Left lobe of liver (tissue), 2 donors: ENCODE measurements at places on chromosomes 1 and 21. TPM values are rescaled to one million over a fixed set of nuclear protein-coding genes. Genes with fewer than 3 reads are reported as not detected.

DNA sequence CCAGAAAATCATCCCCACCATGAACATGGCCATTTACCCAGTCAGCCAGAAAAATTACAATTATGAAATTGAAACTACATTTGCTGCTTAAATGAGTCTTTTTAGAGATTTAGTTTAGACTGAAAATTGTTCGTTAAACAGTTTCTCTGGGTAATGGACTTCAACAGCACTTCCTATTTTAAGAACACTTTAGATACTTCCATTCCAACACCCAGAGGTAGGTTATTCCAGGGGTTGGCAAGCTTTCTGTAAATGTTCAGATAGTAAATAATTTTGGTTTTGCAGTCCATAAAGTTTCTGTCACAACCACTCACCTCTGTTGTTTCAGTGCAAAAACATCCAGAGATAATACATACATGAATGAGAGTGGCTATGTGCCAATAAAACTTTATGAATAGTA is 10.2 kb downstream of the NMNAT2 start:
- DNase-seq = no peak

GRCh38 chr1:112247036-112247597 is 148.9 kb upstream of the CTTNBP2NL start:
- DNase-seq = no peak

GRCh38 chr21:41832596-41833496 is 46.3 kb downstream of the PRDM15 start:
- no peak for DNase-seq

CD53 gene
- total RNA-seq = 9.3 TPM

DBT gene
- 25.0 TPM for total RNA-seq

SELENBP1 gene
- 408 TPM for total RNA-seq
